CD4-positive, alpha-beta memory T cell (primary cell): ENCODE measurements at places on chromosomes 6 and 20.

- DNase-seq = no peak
These were observed 58.5 kb downstream of the AHI1 start for GRCh38 chr6:135438907-135439535.

- no peak for DNase-seq
These were observed 26.3 kb upstream of the OLIG3 start for GRCh38 chr6:137520520-137520919.

GRCh38 chr6:84549917-84550316 lies 214.5 kb downstream of the TBX18 start:
- DNase-seq = no peak

DNA sequence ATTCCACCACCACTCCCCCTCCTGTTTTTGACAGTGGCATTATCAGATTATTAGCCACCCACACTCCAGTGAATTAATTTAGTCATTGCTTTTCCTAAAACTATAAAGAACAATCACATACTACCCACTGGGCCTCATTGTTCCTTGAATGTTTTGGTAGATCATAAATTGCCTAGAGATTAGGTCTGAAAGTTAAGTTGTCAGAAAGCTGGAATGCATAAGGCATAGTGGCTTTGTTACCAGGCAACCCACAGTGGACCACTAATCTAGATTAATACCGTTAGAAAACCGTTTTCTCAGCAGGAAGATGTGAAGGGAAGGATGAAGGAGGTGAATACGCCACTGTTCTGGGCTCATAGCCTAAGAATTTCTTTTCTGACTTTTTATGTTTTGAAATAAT lies 75.6 kb downstream of the SAMD3 start:
- DNase-seq = no peak

DNA sequence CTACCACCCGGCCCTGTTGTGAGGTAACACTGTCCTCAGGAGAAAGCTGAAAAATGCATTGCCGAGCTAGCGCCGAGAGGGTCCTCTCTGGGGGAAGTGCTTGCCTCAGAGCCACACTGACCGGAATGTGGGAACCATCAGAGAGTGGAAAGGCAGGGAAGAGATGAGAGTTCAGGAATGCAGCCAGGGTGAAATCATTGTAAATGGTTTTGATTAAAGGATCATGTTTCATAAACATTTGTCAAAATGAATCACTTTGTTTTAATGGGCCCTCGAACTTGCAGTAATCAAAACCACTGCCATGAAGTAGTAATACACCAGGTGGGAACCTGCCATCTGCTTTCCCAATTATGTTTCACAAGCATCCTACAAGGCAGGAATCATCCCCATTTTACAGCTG lies 16.9 kb upstream of the IL17F start:
- DNase-seq = no peak

DNA sequence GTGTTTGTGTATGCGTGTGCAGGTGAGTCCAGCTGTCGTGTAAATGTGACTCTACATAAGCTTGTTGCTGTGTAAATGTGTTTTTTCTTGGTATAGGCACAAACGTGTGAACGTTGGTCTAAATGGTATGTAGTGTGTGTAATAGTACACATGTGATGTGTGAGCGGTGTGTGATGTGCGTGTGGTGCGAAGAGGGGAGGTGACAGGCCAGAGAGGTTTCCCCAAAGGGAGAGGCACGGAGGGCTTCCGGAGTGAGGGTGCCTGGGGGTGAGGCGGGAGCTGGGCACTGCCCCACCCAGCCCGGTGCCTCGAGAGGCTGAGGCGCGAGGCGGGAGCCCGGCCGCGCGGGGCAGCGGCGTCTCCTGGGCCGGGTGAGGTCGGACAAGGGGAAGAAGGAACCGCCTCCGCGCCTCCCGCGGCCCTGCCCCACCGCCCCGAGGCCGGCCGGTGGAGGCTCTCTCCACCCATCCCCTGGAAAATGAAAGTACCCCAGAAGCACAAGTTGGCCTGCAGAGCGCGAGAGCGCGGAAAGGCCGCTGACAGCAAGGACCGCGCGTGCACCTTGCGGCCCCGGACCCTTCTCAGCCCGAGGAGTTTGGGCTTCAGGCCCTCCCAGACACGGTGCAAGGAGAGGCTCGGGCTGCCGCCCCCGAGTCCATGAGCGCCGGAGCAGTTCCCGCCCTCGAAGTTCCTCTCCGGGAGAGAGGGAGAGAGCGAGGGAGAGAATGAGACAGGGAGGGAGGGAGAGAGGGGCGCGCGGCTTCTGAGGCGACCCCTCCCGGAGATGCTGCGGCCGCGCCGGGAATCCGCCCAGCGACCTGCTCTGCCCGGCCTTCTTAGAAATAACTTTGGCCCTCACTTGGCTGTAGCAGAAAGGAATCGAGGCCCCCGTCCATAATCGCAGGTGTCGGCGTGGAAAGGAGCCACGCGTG lies 43.2 kb upstream of the OSTM1 start:
- DNase-seq = no peak

DNA sequence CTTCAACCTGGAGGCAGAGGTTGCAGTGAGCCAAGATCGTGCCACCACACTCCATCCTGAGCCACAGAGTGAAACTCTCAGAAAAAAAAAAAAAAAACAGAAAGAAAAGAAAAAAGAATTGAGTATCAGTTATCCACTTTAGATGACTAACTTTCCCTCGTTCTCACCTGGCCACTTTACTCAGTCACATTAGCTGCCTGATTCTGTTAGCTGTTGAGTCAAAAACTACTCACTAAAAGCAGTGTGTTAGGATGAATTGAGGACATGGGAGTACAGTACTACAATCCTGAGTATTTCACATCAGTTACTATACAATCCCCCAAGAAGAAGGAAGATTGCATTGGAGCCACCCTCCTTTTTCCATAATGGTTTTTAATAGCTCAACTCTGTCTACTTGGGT lies 114.6 kb downstream of the ADAT2 start:
- DNase-seq = no peak

DNA sequence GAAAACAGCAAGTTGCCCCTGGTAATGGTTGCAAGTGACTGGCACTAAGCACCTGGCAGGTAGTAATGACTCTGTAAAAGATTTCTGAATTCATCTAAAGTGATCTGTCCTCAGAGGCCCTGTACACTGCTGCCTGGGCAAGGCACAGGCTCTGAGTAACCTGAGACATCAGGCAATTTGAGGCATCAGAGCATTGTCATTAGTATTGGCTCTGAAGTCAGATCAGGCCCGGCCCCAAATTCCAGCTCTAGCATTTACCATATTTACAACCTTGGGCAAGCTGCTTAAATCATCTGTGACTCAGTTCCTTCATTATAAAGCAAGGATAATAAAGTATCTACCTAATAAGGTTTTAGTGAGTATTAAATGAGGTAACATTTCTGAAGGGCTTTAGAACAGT lies 17.3 kb upstream of the TENT5A start:
- no peak for DNase-seq

GRCh38 chr6:159444056-159444760 lies 248.8 kb downstream of the SOD2 start:
- DNase-seq = no peak

- no peak for DNase-seq
These were observed 564.3 kb upstream of the NRSN1 start for GRCh38 chr6:23561732-23562131.

DNA sequence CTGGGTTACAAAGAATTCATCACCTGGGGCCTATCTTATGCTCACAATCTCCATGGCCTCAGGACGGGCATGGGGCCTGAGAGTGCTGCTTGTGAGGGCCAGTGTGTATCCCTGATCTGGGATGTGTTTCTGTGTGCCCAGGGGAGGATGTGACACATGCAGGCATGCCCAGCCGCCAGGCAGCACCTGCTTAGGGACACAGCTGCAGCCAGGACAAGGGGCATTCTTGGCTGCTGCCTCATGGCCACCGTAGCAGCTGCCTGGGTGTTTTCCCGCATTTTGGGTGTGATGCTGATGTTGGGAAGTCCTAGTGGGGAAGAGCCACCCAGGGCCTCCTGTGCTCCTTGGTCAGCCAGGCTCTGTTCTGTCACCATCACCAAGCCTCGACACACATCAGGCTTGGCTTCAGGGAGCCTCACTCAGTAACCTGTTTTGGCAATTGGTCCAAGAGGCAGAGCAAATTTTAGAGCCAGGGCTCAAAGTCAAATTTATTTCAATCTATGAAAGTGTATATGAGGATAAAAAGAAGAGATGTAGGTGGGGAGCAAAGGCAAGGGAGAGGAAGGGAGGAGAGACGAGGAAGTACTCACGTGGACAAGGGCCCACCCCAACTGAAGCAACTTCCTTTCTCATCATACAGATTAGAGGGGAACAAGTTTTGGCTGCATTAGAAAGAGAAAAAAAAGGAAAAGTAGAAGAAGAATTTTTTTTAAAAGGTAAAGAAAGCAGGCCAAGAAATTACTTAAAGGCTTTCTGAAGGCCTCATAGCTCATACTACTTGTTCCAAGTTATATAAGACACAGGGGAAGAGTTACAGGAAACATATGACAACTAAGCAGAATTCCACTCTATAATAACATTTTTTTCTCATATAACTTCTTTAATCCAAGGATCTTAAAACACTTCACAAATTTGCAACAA lies 269.9 kb upstream of the SUPT3H start:
- DNase-seq = no peak

DNA sequence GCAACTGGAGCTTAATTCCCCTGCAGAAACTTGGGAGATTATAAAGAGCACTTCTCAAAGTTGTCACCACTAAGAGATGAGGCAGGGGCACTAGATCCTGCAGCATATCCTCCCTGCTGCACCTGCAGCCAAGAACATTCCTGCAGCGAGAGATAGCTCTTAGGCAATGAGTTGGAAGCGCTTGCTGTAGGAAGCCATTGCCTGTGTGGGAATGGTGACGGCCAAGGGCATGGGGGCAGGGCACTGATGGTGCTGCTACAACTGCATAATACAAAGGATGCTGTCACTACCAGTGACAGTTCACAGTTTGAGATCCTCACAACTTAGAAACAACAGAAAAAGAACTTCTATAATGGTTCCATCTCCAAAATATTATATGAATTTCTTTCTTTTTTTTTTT lies 89.9 kb downstream of the CDS2 start:
- DNase-seq = no peak

GRCh38 chr6:90586546-90586835 lies 381 bp downstream of the MAP3K7 start:
- DNase-seq = no peak

- DNase-seq = no peak
These were observed 36.7 kb downstream of the F13A1 start for GRCh38 chr6:6283746-6284145.
